ENCODE measurements at places on chromosomes 5 and 9. TPM values are rescaled to one million over a fixed set of nuclear protein-coding genes. Genes with fewer than 3 reads are reported as not detected.

- no peak for DNase-seq
Measured at GRCh38 chr5:118687661-118688621, 300.4 kb downstream of the DTWD2 start.

Gene ARL10
- 4.8 TPM for polyA plus RNA-seq

- no peak for DNase-seq
Measured at GRCh38 chr5:137245438-137245837, 253.7 kb downstream of the SPOCK1 start.

DNA sequence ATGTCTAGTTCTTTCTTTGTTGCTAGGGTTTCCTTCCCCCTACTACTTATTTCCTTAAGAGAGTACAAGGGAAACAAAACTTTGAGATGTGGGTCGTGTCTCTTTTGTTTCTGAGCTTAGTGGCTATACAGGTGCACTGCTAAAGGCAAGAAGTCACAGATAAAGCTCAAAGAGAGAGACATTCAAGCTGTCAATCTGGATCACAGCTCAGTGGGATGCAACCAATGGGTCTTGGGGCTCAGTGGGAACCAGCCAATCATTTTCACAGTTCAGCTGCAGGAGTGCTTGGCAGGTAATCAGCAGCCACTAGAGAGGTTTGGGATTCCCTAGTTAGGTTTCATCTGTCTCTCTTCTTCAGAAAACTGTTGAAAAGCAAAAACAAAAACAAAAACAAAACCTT is 135.4 kb upstream of the SGCD start:
- DNase-seq = no peak

DNA sequence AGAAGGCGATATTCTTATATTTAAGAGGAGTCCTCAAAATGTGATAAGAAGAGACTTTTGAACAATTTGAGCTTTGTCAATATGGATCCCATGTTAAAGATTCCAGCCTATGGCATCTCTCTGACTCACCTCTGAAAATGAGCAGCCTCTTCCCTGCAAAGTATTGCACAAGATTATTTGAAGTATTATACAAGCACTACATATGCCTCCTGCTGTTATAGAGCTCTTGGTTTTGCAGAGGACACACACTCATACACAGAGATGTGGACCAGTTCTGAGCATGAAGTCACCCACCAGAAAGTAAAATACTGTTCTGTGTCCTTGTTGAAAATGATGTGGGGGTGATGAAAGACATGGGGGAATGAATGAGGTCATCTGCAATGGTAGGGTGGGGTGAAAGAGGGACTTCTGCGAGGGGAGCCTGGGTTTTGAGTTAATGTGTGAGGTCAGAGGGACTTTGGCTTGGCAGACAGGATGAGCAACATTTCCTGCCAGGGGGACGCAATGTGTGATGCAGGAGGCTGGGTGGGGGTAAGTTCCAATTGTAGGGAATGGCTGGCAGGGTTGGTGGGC is 25.8 kb downstream of the FBXL7 start:
- DNase-seq = no peak

DNA sequence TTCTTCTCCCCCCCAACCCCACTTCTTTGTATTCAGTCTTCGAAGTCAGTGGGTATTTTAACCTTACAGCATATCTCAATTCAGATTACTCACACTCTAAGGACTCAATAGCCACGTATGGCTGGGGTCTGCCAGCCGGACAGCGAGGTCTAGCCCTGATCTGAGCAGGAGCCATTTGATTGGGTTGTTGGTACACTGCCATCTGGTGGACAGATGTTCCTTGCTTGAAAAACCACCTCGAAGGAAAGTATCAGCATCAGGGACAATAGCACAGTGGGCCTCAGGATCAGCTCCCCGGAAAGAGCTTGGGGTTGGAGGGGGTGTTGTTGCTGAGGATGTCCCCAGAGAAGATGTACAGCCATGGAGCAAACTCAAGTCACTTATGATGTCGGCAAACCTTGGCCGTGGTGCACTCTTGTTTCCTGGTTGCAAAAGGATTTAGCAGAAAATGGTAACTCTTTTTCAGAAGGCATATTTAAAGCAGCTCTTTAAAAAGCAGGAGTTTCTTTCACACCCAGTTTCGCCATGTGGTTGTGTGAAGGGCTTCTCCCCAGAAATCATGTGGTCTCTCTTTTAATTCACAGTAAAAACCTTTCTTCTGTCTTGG is 31.7 kb upstream of the KCNMB1 start:
- DNase-seq = no peak

Gene MYOT
- not detected for polyA plus RNA-seq

GRCh38 chr9:5263351-5264218 is 32.4 kb downstream of the INSL4 start:
- DNase-seq = no peak
